Suprapubic skin (tissue), 4 donors: ENCODE measurements at places on chromosomes 7 and 10. TPM values are rescaled to one million over a fixed set of nuclear protein-coding genes. Genes with fewer than 3 reads are reported as not detected.
A peak's percentile ranks its signal among the peaks of the same experiment; 100 is the strongest.

DNA sequence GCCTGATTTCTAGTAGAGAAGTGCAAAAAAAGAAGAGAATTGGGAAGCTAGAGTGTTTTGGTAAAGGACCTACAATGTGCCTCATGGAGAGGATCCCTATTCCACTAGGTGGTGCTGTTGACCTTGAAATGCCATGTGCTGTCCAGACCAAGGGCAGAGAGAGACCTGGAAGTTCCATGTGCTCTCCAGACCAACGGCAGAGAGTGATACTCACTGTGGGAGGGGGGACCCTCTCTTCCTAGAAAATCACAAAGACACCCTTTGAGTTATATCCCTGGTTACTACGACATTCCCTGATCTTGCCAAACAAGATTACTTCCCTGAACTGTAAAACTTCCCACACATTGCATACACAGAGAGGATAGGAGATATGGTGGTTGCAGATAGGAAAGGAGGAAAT, 212.7 kb upstream of the ZNF804B start:
- no peak for DNase-seq
- no peaks in the 10 kb centered on the region for H3K27me3 ChIP-seq
- no peak overlapping the region for H3K4me3 ChIP-seq
- H3K27ac ChIP-seq, result no peak overlapping the region

DNA sequence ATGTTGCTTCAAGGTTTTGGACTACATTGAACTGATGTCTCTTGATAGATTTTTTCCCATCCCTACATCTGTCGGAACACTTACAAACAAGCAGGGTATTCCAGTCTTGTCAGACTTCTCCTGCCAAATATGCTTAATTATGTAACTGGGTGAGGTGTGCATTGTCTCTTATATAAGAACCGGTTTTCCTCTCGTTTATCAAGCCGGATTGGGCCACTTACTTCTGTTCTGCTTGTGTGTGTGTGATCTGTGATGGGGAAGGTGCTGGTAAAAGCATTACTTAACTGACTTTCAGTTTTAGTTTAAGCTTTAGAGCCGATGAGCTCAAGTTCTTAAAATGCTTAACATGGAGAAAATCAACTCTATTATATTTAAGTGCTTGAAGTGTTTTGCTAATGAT, 57.9 kb downstream of the OTUD1 start:
- H3K36me3 ChIP-seq, result no peaks in the 10 kb centered on the region
- no peak overlapping the region for H3K4me3 ChIP-seq
- peak overlapping the region; percentile 21 for H3K27ac ChIP-seq
- H3K4me1 ChIP-seq, result peaks cover 7% of the 10 kb centered on the region
- peaks cover 3% of the 10 kb centered on the region for H3K27me3 ChIP-seq

- no peak overlapping the region for H3K27ac ChIP-seq
- H3K4me3 ChIP-seq, result no peak overlapping the region
- no peaks in the 10 kb centered on the region for H3K4me1 ChIP-seq
- no peaks in the 10 kb centered on the region for H3K27me3 ChIP-seq
Measured at GRCh38 chr7:83457022-83457892, 191.7 kb downstream of the SEMA3E start.

The GDF10 gene
- 1.4 TPM for total RNA-seq

DNA sequence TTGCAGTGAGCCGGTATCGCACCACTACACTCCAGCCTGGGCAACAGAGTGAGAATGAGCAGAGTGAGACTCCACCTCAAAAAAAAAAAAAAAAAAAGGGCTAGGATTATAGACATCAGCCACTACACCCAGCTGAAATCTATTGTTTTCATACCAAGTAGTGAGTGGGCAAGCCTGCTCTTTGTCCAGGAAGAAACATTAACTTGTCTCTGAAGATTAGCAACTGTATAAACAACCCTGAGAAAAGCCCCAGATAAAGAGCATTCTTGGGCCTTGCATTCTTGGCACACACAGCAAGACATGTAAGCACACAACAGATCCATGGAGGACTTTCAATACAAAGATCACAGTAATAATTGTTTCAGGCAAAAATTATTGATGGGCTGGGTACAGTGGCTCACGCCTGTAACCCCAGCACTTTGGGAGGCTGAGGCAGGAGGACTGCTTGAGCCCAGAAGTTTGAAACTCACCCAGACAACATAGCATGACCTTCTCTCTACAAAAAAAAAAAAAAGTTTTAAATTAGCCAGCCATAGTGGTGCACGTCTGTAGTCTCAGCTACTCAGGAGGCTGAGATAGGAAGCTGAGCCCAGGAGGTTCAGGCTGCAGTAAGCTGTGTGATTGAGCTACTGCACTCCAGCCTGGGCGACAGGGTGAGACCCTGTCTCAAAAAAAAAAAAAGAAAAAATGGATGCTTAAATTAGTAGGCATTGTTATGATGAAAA, 4.4 kb downstream of the PSPH start:
- H3K27ac ChIP-seq, result peak overlapping the region; percentile 11
- H3K4me3 ChIP-seq, result no peak overlapping the region
- peaks cover 10% of the 10 kb centered on the region for H3K4me1 ChIP-seq
- H3K27me3 ChIP-seq, result no peaks in the 10 kb centered on the region
- H3K36me3 ChIP-seq, result no peaks in the 10 kb centered on the region
- no peak for DNase-seq

DNA sequence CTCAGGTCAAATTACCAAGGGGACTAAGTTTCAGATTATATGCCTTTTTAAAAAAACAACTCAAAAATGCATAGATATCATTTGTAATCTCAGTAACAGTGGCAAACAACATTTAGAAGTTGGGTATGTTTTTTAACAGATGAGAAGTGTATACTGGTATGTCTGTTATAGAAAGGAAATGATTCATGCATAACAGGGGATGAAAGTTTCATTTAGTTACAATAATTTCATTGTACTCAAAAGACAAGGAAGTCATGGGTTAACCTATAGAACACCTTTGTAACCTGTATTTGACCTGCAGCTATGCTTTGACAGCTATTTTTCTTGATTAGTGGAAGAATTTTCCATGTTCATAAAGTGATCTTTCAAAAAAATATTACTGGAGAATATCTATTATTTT, 35.4 kb upstream of the FAM133B start:
- H3K4me3 ChIP-seq, result no peak overlapping the region
- peaks cover 7% of the 10 kb centered on the region for H3K36me3 ChIP-seq
- peaks cover 19% of the 10 kb centered on the region for H3K4me1 ChIP-seq
- no peak for DNase-seq
- H3K27me3 ChIP-seq, result no peaks in the 10 kb centered on the region

The PIP4K2A gene
- total RNA-seq, result 8.6 TPM

GRCh38 chr10:1156921-1157614, 100.9 kb downstream of the WDR37 start:
- no peak for DNase-seq
- no peaks in the 10 kb centered on the region for H3K4me1 ChIP-seq
- H3K36me3 ChIP-seq, result no peaks in the 10 kb centered on the region
- H3K27ac ChIP-seq, result no peak overlapping the region
- no peak overlapping the region for H3K4me3 ChIP-seq

The OR2A1 gene
- not detected for total RNA-seq

The FXYD4 gene
- total RNA-seq, result not detected

GRCh38 chr7:96217147-96217546, 104.8 kb downstream of the SLC25A13 start:
- H3K4me3 ChIP-seq, result no peak overlapping the region
- DNase-seq, result no peak
- no peaks in the 10 kb centered on the region for H3K27me3 ChIP-seq
- H3K36me3 ChIP-seq, result no peaks in the 10 kb centered on the region
- peaks cover 23% of the 10 kb centered on the region for H3K4me1 ChIP-seq
- no peak overlapping the region for H3K27ac ChIP-seq

DNA sequence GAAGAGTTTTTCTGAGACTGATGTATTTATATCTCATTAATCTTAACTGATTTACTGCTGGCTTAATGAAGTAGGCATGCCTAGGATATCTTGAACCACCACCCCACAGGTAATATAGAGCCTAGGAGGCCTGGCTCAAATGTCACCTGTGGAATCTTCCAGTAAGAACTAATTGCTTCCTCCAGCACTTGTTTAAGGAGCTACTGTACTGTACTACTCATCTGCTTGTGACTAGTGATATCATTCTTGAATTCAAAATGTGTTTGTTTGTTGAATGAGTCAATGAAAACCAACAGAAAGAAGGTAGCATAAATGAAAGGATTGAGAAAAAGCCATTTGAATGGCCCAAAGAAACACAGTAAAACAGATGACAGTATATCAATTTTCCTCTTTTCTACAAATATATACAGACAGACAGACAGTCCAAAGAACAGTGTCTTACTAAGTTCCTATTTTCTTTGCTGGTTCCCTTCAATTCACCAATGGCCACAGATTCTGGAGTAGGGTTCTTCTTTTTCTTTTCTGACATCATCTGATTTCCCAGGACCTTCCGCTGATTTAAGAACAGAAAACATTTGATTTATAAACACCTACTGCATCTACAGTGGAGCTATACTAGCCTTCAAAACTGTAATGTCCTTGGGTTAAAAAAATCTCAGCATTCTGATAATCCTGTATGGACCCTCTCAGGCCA, 43.7 kb upstream of the SLIT1 start:
- H3K36me3 ChIP-seq, result peaks cover 53% of the 10 kb centered on the region
- H3K4me1 ChIP-seq, result no peaks in the 10 kb centered on the region
- H3K4me3 ChIP-seq, result no peak overlapping the region

DNA sequence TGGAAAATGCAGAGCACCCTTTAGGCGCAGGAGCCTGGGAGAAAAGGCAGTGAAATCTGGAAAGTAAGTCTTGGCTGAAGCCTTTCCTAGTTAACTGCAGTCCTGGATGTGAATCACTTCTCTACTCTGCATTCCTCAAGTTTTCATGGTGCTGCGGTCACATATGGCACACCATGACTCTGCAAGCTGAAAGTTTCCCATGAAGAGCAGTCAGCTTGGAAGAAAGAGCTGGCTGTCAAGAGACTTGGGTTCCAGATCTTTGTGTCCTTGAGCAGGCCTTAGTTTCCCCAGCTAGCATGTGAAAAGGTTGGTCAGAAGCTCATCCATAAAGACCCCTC, 548.3 kb downstream of the SORCS3 start:
- no peaks in the 10 kb centered on the region for H3K4me1 ChIP-seq
- no peaks in the 10 kb centered on the region for H3K36me3 ChIP-seq
- H3K27me3 ChIP-seq, result no peaks in the 10 kb centered on the region

DNA sequence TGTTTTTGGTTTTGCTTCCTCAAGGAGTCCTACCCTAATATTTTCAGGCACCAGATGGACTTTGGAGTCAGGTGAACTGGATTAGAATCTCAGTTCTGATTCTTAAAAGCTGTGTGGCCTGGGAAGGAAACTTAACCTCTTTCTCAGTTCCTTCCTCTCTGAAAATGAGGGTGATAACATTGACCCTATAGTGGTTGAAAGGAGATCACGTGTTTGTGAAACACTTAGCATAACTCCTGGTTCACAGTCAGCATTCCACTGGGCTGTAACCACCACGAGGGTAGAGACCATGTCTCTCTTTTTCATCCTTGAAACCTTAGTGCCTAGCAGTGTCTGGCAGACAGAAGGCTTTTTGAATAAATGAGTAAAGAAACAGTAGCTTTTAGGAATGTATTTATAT, 16.7 kb downstream of the LSMEM1 start:
- peaks cover 14% of the 10 kb centered on the region for H3K4me1 ChIP-seq
- H3K27me3 ChIP-seq, result no peaks in the 10 kb centered on the region
- H3K36me3 ChIP-seq, result no peaks in the 10 kb centered on the region
- H3K4me3 ChIP-seq, result no peak overlapping the region

GRCh38 chr7:116322541-116322940, 112.2 kb downstream of the TES start:
- no peaks in the 10 kb centered on the region for H3K27me3 ChIP-seq
- no peak for DNase-seq
- no peak overlapping the region for H3K27ac ChIP-seq
- no peak overlapping the region for H3K4me3 ChIP-seq
- no peaks in the 10 kb centered on the region for H3K36me3 ChIP-seq

The ELMO1 gene
- 15.2 TPM for total RNA-seq

The NKX2-3 gene
- total RNA-seq, result not detected

- no peak for DNase-seq
- H3K4me3 ChIP-seq, result peak overlapping the region; percentile 92
- H3K4me1 ChIP-seq, result peaks cover 33% of the 10 kb centered on the region
- peaks cover 7% of the 10 kb centered on the region for H3K27me3 ChIP-seq
Measured at GRCh38 chr10:102431452-102432124, 786 bp downstream of the CUEDC2 start.

DNA sequence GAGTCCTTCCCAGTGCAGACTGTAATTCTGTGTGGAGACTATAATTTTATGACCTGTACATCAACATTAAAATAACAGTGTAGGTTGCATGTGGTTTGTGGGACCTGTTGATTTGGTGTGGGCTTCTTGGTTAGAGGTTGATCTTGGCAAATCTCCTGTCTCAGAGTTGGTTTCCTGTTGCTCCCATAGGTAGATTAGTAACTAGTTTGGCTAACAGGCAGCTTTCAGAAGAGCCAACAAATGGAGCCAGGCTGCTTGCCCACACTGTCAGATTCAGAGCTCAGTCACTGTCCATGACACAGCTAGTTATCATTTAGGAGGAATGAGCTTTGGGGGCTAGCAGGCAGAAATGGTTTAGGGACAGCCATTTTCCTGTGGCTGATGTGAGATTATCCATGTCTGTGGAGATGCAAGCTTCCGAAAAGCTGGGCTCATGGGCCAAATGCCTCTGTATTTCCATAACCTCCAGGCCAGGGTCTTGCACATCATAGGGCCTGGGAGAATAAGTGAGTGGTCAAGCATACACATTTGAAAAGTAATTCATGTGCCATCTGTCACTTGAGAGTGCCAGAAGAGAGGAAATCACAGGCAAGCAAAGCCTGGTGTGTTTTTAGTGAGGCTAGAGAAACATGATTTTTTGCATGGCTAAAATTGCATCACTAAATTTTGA, 33.4 kb downstream of the CCM2 start:
- H3K27me3 ChIP-seq, result no peaks in the 10 kb centered on the region
- no peaks in the 10 kb centered on the region for H3K36me3 ChIP-seq
- peak overlapping the region; percentile 15 for H3K27ac ChIP-seq
- no peak for DNase-seq
- H3K4me3 ChIP-seq, result no peak overlapping the region

- no peak for DNase-seq
- no peak overlapping the region for H3K4me3 ChIP-seq
- no peaks in the 10 kb centered on the region for H3K27me3 ChIP-seq
Measured at GRCh38 chr10:14926722-14927416, 27.0 kb downstream of the DCLRE1C start.

DNA sequence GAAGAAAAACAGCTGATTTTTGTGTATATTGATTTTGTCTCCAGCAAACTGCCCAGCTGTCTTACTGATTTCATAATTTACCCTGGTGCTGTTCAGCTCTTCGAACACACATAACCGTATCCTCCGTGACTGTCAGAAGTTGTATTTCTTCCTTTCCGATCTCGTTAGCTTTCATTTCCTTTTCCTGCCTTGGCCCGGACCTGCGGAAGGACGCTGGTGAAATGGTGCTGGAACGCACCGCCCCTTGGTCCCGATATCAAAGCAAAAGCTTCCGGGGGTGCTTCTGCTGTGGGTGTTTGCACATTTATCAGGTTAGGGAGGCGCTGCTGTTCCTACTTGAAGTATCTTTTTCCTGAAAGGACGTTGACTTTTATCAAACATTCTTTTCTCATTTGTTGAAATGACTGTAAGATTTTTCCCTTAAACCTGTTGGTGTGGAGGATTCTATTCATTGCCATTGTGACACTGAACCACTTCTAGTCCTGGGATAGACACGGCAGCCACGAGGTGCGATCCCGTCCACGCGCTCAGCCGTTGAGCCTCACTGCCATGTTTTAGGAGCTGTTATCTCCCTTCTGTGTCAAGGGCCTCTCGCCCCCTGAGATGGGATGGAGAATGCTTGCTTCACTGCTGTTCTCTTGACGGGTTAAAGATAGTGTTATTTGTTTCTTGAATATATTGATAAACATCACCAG, 72.6 kb downstream of the FOXL3 start:
- DNase-seq, result no peak
- no peak overlapping the region for H3K27ac ChIP-seq
- peaks cover 45% of the 10 kb centered on the region for H3K4me1 ChIP-seq
- H3K27me3 ChIP-seq, result peaks cover 25% of the 10 kb centered on the region
- H3K4me3 ChIP-seq, result peak overlapping the region; percentile 15
- H3K36me3 ChIP-seq, result no peaks in the 10 kb centered on the region
